ENCODE measurements at places on chromosomes 7 and 10. TPM values are rescaled to one million over a fixed set of nuclear protein-coding genes. Genes with fewer than 3 reads are reported as not detected.

FBXL13 gene
- total RNA-seq: 0.74 TPM

PPP1R17 gene
- total RNA-seq: not detected

DNA sequence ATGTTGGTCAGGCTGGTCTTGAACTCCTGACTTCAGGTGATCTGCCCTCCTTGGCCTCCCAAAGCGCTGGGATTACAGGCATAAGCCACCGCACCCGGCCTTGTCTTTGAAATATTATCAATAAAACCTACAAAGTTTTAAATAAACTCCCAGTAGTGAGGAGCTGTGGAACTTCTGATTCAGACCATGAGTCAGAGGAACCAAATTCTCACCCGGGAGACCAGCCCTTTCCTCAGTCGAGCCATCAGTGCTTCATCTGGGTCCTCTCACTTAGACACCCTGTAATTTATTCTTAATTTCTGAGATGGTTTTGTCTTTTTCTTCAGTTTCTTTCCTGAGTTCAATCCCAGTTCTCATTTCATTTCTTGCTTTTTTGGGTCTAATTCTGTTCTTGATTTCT is 68.6 kb downstream of the DYNC2I1 start:
- peaks cover 41% of the 10 kb centered on the region for H3K36me3 ChIP-seq
- no peak overlapping the region for H3K4me3 ChIP-seq
- no peak for DNase-seq
- H3K27ac ChIP-seq: no peak overlapping the region
- H3K4me1 ChIP-seq: peaks cover 2% of the 10 kb centered on the region

DNA sequence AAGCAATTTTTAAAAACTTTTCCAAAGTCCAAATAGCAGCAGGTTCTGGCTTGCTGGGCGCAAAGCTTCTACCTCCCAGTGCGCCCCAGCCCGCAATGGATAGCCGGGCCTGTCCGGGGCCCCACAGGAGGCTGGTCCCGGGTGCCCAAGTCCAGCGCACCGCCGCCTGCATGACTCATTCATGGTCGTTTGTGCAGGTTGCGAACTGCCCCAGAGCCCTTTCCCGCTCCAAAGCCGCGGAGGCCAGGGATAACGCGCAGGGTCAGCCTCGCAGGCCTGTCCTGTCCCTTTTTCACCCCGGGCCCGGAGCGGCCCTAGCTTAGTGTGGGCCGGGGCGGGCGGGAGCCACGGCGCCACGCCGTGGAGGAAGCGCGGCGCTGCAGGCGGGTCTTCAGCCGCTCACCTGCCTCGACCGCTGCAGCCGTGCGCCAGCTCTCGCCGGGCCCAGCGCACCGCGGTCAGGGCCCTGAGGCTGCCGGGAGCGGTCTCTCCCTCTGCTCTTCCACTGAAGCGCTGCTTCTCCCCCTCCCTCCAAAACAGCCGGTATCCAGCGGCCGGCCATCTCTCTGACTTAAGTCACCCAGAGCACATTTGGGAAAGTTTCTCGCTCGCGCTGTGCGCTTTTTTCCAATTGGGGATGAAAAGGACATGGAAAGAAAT is 1.7 kb upstream of the EGR2 start:
- H3K4me3 ChIP-seq: peak overlapping the region; percentile 95
- DNase-seq: peak; percentile 73
- peak overlapping the region; percentile 98 for H3K27ac ChIP-seq
- H3K27me3 ChIP-seq: peaks cover 16% of the 10 kb centered on the region
- peaks cover 29% of the 10 kb centered on the region for H3K4me1 ChIP-seq
- peaks cover 24% of the 10 kb centered on the region for H3K36me3 ChIP-seq

- no peaks in the 10 kb centered on the region for H3K36me3 ChIP-seq
- H3K4me1 ChIP-seq: no peaks in the 10 kb centered on the region
- no peak overlapping the region for H3K4me3 ChIP-seq
- H3K27ac ChIP-seq: no peak overlapping the region
- H3K27me3 ChIP-seq: peaks cover 4% of the 10 kb centered on the region
Measured at GRCh38 chr7:137445268-137445667, 101.7 kb upstream of the PTN start.

DNA sequence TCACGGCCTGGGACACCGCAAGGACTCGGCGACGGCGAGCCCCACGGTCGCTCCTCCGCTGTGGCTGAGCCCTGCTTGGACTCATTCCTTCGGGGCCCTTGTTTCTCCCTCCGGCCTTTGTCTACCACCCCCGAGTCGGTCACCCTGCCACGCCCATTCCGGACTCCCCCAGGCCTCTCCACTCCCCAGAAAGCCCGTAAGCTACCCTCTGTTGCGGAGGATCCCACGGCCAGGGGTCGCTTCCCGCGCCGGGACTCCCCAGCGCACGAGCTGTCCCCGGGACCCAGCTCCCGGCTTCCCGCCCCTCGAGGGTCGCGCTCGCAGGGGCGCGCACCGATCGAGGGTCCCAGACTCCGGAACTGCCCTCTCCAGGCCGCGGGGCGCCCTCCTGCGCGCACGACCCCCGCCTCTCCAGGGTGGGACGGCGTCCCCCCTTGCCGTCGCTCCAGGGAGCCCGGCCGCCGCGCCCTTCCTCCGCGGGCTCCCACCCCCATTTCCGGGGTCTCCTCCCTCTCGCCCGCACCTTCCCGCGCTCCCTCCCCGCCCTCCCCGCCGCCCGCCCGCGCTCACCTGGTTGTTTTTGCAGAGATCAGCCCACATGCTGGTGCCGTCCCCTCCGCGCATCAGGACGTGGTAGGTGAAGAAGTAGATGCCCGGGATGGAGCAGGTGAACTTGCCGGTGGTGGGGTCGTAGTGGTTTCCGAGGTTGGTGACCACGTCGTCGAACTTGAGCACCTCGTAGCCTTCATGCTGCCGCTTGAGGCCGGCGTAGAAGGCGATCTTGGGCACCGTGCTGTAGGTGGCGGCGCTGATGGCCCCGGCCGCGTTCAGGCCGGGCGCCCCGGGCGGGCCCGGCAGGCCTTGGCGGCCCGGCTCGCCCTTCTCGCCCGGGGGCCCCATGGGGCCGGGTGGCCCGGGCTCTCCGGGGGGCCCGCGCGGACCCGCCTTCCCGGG is 1.5 kb downstream of the C1QL3 start:
- H3K27ac ChIP-seq: no peak overlapping the region
- no peaks in the 10 kb centered on the region for H3K36me3 ChIP-seq

- no peak overlapping the region for H3K4me3 ChIP-seq
- peaks cover 28% of the 10 kb centered on the region for H3K4me1 ChIP-seq
- no peak for DNase-seq
- no peak overlapping the region for H3K27ac ChIP-seq
- H3K27me3 ChIP-seq: no peaks in the 10 kb centered on the region
- H3K36me3 ChIP-seq: peaks cover 6% of the 10 kb centered on the region
Measured at GRCh38 chr10:17077346-17077781, 52.2 kb downstream of the CUBN start.

DNA sequence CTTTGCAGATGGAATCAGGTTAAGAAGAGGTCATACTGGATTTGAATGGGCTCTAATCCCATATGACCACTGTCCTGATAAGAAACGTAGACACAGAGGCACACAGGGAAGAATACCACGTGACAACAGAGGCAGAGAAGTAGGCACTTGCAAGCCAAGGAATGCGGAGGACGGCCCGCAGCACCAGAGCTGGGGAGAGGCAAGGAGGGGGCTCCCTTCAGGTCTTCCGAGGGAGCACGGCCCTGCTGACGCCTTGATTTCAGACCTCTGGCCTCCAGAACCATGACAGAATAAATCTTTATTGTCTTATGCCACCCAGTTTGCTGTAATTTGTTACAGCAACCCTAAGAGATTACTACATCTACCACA is 44.7 kb upstream of the TMEM213 start:
- H3K27me3 ChIP-seq: no peaks in the 10 kb centered on the region
- H3K4me3 ChIP-seq: no peak overlapping the region
- peaks cover 57% of the 10 kb centered on the region for H3K4me1 ChIP-seq
- peak overlapping the region; percentile 80 for H3K27ac ChIP-seq
- no peak for DNase-seq

All from activated naive CD4-positive, alpha-beta T cell treated with anti-CD3 and anti-CD28 coated beads for 36 hours (primary cell).